Tongue (tissue), 3 donors: ENCODE measurements at places on chromosomes 13 and 19. TPM values are rescaled to one million over a fixed set of nuclear protein-coding genes. Genes with fewer than 3 reads are reported as not detected.

The ADAT3 gene
- total RNA-seq = 2.8 TPM

The EDNRB gene
- total RNA-seq = 39.4 TPM

The SIGLEC7 gene
- total RNA-seq = not detected

The PCSK4 gene
- 1.0 TPM for total RNA-seq

The BIVM gene
- total RNA-seq = 47.9 TPM

The LMTK3 gene
- 0.92 TPM for total RNA-seq

The IGSF23 gene
- not detected for total RNA-seq

The PRR22 gene
- not detected for total RNA-seq

The TEKTIP1 gene
- not detected for total RNA-seq

The OR4F17 gene
- total RNA-seq = not detected

The MYO1F gene
- total RNA-seq = 7.3 TPM

The TSSK6 gene
- 1.7 TPM for total RNA-seq

The IZUMO4 gene
- 3.1 TPM for total RNA-seq

The CEACAM20 gene
- total RNA-seq = not detected

The RAB3A gene
- 2.1 TPM for total RNA-seq

The RYR1 gene
- total RNA-seq = 231 TPM

The CASP14 gene
- total RNA-seq = 0.10 TPM

The MED25 gene
- total RNA-seq = 38.2 TPM

The INAFM1 gene
- total RNA-seq = 4.8 TPM

The SULT2A1 gene
- total RNA-seq = not detected

The C13orf46 gene
- not detected for total RNA-seq

The FFAR3 gene
- not detected for total RNA-seq

The SHISA2 gene
- total RNA-seq = 116 TPM

The CD79A gene
- total RNA-seq = 3.5 TPM

The SLC25A41 gene
- 0.41 TPM for total RNA-seq

The RASAL3 gene
- 0.51 TPM for total RNA-seq

The JSRP1 gene
- 67.8 TPM for total RNA-seq

The ZNF329 gene
- total RNA-seq = 20.9 TPM

The ACP7 gene
- total RNA-seq = not detected

The TEAD2 gene
- total RNA-seq = 30.9 TPM

The MBD3L2 gene
- not detected for total RNA-seq

The WDR87 gene
- total RNA-seq = not detected

The OCEL1 gene
- total RNA-seq = 5.3 TPM

The MEIS3 gene
- 9.9 TPM for total RNA-seq

The IL4I1 gene
- total RNA-seq = not detected

The ZNF439 gene
- total RNA-seq = 8.1 TPM

The DAND5 gene
- not detected for total RNA-seq
